ENCODE measurements at places on chromosomes 3 and 15.

GRCh38 chr15:85031944-85032558 lies 50.4 kb downstream of the PDE8A start:
- no peak for DNase-seq

DNA sequence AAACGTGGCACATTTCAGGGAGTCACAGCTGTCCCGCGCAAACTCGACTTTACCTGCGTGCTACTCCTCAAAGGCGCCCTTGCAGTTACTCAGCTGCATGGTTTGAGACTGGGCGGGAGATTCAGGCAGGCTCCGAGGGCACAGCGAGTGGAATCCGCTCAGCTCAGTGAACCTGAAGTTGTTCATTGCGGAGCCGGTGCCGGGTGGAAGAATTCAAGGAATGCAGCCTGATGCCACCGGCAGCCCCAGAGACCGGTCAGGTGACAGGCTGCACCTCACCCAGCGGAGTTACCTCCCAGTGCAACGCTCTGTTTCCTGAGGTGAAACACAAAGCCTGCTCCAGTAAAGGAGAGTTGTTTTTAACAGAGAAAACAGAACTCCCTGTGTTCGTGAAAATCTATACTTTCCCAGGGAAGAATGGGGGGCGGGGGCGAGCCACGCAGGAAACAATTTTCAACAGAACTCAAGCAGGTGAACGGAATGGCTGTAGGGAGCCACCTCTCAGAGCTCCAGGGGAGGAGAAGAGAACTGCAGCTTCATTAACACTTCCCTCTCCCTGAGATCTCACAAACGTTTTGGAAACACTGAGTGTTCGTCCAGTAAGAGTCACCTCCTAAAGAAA lies 3.8 kb downstream of the VEPH1 start:
- DNase-seq, result no peak

GRCh38 chr3:61814674-61815073 lies 253.3 kb downstream of the PTPRG start:
- no peak for DNase-seq

DNA sequence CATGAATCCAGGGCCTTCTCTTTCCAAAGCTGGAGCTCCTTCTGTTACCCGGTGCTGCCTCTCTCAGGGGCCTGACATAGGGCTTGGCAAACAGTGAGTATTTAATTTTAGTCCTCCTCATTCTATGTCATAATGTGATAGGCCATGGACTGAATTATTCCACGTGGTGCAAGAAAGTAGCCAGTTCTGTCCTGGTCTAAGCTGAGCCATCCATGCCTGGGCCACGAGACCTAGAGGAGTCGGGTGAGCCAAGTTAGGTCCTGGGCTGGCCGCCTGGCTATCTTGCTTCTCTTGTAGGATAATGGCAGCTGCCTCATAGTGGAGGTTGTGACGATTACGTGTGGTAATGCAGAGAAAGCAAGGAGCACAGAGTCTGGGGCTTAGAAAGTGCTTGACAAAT lies 170.6 kb downstream of the FAM43A start:
- no peak for DNase-seq

DNA sequence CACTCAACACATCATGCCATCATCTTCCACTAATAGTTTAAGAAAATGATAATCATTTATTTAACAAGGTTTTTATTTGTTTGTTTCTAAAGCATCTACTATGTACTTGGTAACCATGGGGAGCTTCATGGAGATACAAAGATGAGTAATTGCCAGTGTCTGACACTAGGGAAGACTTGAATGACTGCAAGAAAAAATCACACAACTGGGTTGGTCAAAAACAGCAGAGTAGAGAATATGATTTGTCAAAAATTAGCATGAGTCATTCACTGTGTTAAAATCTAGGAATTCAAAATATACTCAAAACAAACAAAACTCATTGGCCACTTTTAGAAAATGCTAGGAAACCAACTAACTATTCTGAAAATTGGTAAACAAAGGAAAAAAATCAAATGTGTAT lies 6.3 kb downstream of the BNC1 start:
- no peak for DNase-seq

GRCh38 chr3:175646865-175647264 lies 787.7 kb downstream of the NAALADL2 start:
- DNase-seq, result no peak

DNA sequence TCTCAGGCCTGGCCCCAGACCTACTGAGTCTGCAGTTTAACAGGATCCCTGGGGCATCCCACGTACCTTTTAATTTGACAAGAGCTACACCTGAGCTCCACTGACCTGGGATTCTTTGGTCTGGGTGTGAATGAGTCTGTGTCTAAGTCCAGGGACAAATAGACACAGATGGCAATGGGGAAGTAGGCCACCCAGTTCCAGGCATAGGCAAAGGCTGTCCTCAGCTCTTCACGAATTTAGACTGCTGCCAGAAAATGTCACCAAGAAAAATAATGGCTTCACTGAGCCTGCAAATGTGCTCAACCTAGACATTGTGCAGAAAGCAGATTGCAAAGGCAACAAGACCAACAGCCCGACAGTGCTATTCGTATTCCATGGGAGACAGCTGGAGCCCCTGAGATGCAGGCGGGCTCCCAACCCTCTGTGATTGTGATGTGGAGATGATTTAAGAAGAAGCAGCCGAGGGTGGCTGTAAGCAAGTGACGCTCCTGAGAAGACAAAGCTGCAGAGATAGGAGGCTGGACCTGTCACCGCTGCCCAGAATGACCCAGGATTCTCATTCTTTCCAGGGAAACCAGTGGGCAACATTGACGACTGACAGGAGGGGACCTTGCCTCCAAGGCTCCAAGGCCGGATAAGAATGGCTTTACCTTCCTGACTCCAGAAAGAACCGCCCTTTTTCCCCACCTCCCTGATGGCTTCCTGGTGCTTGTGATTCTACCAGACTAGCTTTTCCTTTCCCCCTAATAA lies 39.8 kb upstream of the IREB2 start:
- DNase-seq, result no peak

- no peak for DNase-seq
These were observed 14.3 kb downstream of the FLNB start for GRCh38 chr3:58022490-58022889.

DNA sequence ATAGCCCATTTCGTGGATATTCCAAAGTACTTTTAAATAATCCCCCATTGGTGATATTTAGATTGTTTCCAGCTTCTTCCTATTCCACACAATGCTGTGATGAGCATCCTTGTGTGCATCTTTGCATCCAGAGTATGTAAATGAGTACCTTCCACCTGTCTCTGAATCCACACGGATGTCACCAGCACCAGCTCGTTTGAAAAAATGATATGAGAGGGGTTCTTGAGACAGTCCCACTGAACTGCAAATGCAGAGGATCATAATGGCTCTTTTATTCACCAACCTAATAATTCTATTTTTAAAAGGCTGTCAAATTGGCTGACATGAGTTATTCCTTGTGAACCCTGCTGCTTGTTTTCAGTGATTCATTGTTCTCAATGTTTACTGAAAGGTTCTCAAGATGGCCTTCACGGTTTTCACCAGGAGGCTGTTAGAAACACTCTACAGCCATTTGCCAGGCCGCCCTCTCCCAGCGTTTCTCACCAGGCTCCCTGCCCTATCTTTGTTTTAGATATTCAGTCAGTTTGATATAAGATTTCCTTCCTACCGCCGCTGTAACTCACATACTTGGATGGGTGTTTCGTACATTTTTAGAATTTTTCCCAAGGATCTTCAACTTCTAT lies 96.7 kb upstream of the PTPRG start:
- peak; percentile 25 for DNase-seq

DNA sequence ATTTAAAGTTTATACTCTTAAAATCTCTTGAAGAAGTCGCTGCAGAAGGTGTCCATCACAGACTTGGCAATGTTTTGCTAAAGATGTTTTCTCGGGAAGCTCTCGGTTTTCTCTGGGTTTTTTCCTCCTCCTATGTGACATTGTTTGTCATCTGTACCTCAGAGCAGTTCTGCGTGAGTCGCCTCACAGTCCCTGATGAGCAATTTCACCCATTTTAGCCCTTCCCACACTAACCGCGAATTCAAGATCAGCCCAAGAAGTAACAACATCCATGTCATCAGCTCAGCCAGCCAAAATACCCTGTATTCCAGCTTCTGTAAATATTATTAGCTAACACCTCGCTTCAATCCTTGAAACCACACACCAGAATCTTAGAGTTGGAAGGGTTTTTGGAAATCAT lies 224.3 kb upstream of the SETMAR start:
- DNase-seq, result no peak

DNA sequence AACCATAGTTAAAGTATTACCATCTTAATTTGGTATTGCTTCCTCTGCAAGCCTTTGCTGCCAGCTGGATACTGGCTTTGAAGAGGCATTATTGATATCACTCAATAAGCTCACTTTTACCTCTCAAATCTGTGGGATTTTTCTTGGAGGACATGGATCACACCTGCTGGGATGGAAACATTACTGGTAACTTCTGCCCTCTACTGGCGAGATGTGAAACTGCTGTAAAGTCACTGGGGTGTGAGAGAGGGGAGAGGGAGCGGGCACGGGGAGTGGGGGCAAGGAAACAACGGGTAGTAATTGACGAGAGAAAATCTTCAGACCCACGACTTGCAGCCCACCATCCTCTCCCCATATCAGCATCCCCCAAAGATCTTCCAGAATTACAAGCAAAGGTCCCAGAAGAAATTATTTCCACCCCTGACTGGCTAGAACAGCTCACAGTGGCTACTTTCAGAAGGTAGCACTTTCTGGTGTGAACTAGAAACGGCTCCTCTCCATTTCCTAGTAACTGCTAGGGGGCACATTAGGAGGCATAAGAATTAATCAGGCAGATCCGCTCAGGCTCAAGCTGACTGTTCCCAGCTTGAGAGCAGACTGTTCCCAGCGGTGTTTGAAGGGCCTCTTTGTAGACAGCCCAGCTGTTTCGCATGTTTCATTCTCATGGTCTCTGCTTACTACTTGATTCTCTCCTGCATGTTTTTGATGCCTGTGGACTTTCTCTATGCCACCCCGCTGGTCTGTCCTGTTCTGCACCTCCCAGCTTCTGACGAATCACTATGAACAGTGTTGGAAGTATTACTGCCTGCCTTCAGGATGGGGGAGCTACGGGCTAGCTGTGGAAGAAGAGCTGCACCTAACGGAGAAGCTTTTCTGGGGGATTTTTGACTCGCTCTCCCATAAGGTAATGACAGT lies 230.4 kb upstream of the CHRM5 start:
- peak; percentile 37 for DNase-seq

DNA sequence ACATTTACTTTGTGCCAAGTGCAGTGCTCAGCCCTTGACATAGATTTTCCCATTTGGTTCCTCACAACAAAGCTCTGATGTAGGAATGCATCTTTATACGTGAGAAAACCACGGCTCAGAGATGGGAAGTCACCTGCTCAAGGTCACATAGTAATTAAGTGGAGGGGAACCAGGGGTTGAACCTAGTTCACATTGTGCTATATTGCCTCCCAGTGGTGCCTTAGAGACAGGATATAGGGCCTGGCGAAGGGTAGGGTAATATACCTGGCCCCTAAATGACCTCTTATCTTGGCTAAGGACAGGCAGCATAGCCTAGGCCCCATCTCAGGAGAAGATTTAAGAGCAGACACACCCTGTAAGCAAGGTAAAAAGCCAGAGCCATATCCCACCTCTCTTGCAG lies 71.5 kb downstream of the FOXP1 start:
- no peak for DNase-seq

DNA sequence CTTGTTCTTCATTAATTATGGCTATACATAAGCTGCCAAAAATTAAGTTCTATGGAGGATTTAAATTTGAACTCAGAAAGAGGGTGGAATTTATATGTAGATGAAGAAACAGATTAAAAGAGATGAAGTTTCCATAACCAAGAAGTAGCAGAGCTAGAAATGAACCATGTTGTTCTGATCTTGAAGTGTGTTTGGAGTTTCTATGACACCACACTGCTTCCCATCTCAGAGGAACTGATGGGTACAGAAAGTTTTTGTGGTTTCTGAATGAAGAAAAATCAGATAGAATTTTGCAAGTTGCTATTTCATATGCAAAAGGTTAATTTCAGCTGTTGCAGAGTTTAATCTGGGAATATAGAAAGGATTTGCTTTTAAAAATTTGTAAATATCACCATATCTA lies 710.3 kb downstream of the PDCD6IP start:
- DNase-seq, result no peak

Data from NCI-H1105 treated with DMSO at 0.1 percent for 48 hours (cell line).